A172 (cell line): ENCODE measurements at places on chromosomes 6 and 20. TPM values are rescaled to one million over a fixed set of nuclear protein-coding genes. Genes with fewer than 3 reads are reported as not detected.
A peak's percentile ranks its signal among the peaks of the same experiment; 100 is the strongest.

- peak; percentile 25 for DNase-seq
Measured at GRCh38 chr6:36949636-36950035, 4.9 kb upstream of the PI16 start.

DNA sequence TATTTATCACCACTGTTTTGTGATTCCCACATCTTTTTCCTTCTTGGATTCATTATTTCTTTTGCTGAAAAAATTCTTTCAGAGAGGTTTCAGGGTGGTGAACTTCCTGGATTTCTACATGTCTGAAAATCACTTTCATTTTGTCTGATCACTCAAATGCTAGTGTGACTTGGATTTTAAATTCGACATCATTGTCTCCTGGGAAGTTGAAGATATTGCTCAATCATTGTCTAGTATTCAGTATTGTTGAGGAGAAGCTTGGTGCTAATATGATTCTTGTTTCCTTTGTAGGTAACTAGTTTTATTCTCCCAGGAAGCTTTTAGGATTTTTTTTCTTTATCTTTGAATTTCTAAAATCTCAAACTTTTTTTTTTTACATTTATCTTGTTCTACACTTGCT is 45.0 kb downstream of the DNAH8 start:
- DNase-seq, result no peak

Gene CGA
- not detected in 2 replicates for total RNA-seq

GRCh38 chr6:14231501-14232280 is 114.1 kb downstream of the CD83 start:
- DNase-seq, result no peak

Gene RNF217
- total RNA-seq, result 4.4 and 9.9 TPM in 2 replicates

DNA sequence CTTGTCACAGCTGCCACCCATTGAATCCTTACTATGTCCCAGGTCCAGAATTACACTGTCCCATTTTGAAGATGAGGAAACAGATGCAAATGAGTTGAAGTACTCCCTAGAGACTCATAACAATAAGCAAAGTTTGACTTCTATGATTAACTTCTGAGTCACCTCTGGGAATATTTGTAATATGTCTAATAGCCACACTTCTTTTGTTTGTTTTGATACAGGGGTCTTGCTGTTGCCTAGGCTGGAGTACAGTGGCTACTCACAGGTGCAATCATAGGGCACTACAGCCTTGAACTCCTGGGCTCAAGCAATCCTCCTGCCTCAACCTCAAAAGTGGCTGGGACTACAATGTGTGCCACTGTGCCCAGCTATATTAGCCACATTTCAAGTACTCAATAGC is 11.4 kb upstream of the SOX12 start:
- no peak for DNase-seq

Gene CLIC1
- 927 and 1,153 TPM in 2 replicates for total RNA-seq
